Retinal pigment epithelial cell (primary cell): ENCODE measurements at places on chromosomes 5 and 9.

DNA sequence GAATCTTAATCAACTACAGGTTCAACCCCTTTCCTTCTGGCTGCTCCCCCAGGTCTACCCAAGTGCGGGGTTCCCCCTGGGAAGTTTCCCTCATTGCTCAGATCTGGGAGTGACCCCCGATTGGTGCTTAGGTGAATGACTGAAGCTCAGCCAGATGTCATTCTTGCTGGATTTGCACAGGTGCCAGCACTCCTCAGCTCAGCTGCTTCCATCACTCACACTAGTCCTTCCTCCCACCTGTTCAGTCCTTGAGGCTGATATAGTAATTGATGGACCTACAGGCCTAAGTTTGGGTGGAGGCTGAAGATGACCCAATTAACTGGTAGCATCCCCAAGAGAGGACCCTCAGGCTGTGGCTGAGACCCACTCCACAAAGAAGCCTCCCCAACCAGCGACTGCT, 32.9 kb downstream of the PRLR start:
- no peak for DNase-seq

- DNase-seq = no peak
These were observed 59.1 kb downstream of the TNFSF15 start for GRCh38 chr9:114746591-114747346.

DNA sequence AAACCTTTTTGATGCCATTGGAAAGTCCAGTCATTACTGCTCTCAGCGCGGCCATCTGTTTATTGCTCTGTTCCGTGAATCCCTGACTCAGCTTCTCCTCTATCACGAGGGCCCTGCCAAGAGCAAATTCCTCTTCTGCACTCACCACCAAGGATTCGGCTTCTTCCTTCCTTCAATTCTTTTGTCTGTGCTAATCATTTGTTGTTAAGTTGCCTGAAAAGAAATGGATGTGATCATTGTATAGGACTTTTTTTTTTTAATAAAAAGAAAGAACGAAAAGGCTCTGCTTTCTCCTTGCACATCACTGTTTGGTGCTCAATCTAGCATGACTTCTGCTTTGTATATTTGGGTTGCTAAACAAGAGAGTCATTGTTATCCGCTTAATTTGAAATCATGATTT, 128.7 kb upstream of the PIK3R1 start:
- peak; percentile 24 for DNase-seq

DNA sequence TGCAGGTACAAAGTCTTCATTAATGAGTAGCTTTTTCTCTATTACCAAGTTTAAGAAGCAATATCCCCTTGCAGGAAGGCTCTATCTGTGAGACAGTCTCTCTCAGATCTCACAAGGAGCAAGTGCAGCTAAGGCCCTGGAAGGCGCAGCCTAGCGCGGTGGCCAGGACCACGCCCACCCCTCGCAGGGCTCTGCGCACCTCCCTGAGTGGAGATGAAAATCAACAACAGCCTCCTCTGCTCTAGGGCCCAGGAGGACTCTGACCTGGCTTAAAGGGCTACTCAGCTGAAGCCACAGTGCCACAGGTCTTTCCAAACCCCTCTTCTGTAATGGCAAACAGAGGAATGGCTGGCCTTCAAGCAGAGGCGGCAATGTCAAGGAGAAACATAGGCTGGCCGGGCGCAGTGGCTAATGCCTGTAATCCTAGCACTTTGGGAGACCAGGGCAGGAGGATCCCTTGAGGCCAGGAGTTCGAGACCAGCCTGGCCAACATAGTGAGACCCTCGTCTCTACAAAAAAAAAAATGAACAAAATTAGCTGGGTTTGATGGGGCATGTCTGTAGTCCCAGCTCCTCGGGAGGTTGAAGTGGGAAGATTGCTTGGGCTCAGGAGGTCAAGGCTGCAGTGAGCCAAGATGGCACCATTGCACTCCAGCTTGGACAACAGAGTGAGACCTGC, 11.9 kb downstream of the SEC16A start:
- no peak for DNase-seq

GRCh38 chr5:111229221-111229835, 5.1 kb downstream of the CAMK4 start:
- no peak for DNase-seq

DNA sequence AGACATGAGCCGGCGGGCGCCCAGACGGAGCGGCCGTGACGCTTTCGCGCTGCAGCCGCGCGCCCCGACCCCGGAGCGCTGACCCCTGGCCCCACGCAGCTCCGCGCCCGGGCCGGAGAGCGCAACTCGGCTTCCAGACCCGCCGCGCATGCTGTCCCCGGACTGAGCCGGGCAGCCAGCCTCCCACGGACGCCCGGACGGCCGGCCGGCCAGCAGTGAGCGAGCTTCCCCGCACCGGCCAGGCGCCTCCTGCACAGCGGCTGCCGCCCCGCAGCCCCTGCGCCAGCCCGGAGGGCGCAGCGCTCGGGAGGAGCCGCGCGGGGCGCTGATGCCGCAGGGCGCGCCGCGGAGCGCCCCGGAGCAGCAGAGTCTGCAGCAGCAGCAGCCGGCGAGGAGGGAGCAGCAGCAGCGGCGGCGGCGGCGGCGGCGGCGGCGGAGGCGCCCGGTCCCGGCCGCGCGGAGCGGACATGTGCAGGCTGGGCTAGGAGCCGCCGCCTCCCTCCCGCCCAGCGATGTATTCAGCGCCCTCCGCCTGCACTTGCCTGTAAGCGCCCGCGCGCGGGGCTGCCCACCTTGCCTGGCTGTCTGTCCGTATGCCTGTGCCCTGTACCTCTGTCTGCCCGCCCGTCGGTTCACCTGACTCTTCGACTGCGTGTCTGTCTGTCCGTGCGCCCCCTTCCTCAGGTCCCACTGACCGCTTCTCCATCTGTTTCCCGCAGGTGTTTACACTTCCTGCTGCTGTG, 412 bp downstream of the FGF18 start:
- no peak for DNase-seq

DNA sequence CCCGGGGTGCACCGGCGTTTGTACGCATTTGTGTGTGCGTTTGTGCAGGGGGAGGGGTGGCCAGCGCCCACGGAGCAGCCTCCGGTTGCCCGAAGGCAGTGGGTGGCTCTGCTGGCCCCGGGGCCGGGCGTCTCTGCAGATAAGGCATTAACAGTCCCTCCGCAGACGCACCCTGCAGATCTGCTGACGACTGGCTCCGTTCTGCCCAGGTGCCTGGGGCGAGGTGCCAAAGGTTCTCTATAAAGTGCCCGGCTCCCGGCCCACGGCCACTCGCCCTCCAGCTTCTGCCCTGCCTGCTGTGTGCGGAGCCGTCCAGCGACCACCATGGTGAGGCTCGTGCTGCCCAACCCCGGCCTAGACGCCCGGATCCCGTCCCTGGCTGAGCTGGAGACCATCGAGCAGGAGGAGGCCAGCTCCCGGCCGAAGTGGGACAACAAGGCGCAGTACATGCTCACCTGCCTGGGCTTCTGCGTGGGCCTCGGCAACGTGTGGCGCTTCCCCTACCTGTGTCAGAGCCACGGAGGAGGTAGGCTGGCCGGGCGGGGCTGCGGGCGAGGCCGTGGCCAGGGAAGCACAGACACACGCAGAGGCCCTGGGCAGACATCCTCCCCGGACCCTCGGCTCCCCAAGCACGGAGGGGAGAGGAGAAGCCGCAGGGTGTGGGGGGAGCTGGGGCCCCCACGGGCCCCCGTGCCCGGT, at the start of gene SLC6A19:
Gene SLC6A19 (plus strand): TSS at position 269 of the 699 bp plus-strand sequence. CDS start 56 bp downstream, at position 325.
- no peak for DNase-seq

DNA sequence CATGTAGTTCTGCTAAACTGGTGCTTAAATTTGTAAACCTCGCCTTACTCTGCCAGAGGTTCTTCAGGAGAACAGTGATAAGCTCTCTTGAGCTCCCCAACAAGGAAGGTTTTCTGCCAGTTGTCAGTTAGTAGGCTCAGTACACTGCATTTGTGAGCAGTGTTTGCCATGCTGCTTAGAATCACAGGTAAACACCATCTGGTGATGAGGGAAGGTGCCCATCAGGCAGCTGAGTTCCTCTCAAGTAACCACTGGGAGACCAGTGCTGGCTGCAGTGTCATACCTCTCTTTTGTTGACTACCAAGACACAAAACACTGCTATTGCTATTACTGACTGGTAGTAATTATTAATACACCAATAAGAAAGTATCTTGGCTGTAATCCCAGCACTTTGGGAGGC, 186.2 kb upstream of the OTULINL start:
- DNase-seq = no peak

DNA sequence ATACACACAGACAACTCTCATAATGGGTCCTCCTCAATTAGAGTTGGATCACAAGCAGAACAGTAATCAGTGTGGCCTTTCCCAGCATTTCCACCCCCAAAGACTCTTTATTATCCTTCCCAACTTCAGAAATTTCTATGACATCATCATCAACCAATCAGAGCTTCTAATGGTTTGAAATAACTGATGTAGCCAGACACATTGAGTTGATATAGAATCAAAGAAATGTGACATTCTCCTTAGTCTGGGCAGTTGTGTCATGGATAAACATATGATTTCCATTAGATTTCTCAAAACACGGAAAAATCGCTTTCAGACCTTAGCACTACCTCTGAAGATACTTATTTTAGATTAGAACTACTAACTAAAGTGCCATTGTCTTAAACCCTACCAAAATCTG, 75.7 kb upstream of the NFIB start:
- DNase-seq = no peak

GRCh38 chr5:32434221-32434620, 10.3 kb downstream of the ZFR start:
- no peak for DNase-seq

DNA sequence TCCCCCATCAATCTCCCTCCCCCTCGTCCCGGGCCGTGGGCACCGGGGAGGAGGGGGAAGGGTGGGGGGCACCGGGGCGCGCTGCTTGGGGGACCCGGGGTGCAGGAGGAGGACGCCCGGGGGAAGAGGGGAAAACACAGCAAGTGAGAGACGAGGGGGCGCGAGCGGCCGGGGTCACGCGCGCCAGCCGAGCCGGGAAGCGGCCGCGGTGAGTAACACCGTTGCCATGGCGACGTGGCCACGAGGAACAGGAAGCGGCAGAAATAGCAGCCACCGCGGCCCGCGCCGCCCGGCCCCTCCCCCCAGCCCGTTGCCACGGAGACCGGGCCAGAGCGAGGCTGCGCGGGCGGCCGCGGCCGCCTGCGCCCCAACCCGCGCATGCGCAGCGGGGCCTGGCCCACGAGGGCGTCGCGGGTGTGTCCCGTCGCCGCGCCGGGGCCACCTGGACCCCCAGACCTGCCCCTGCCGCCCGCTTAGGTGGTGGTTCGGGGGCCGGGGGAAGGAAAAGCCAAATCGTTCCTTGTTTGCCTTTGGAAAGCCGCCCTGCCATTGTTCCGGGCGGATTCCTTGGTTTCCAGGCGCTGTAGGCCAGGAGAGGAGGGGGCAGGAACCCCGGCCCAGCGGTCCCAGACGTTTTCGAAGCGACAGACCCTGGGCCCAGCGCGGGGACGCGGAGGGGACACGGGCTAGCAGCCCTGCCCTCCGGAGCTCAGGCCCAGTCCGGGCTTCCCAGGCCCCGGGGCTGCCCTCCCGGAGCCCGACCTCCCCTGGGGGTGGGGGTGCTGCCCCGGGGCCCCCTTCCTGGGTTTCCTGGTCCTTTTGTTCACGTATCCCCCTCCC, 207.1 kb downstream of the C9orf50 start:
- DNase-seq = peak; percentile 85

DNA sequence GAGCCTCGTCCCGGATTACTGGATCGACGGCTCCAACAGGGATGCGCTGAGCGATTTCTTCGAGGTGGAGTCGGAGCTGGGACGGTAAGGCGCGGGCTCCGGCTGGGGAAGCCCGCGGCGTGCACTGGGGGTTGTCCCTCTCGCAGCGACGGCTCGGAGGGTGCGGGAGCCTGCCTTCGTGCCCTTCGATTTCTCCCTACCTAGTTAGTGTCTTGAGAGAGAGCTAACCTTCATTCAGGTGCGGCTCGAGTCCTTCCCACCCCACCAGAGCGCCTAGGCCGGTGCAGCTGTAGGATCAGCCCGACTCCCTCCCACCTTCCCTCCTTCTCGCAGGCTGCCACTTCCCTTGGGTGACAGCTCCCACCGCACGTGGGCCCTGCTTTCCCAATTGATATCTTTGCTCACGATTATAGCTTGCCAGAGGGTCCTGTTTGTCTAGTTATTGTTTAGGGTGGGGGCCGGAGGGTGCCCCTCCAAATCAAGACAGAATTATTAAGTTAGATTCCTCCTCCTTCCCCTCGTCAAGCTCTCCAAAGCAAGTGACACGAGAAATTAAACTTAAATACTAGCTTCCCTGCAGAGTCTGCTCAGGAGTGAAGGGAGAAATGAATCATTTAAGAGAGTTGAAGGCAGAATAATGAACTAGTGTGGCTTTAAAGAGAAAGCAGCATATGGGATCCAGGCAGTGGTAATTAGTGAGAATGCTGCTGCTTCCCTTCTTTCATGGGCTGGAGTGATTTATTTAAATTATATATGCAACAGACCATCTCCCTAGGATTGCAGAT, 569 bp downstream of the CAMK4 start:
- DNase-seq = no peak

- no peak for DNase-seq
These were observed 26.1 kb downstream of the AP3B1 start for GRCh38 chr5:78268356-78268755.

DNA sequence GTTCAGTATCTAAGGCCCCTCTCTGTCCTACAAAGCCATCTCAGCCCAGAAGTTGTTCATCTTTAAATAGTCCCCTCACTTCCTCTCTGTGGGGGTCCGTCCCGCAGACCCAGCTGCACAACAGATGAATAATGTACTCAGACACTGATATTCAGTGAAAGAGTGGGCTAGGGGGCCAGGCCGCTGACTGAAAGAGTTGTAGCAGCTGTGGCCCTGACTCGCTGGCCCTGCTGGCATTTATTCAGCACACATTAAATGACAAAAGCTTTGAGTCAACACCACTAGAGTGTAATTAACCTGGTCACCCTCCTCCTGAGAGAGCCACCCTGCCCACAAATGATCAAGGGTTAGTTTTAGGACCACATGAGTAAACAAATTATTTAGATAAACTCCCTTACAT, 76.3 kb downstream of the MED10 start:
- no peak for DNase-seq

GRCh38 chr9:78664370-78664769, 367.4 kb downstream of the PSAT1 start:
- DNase-seq = no peak

GRCh38 chr5:10827571-10827970, 66.5 kb upstream of the DAP start:
- no peak for DNase-seq

GRCh38 chr9:83933790-83934189, 12.6 kb upstream of the KIF27 start:
- DNase-seq = no peak

DNA sequence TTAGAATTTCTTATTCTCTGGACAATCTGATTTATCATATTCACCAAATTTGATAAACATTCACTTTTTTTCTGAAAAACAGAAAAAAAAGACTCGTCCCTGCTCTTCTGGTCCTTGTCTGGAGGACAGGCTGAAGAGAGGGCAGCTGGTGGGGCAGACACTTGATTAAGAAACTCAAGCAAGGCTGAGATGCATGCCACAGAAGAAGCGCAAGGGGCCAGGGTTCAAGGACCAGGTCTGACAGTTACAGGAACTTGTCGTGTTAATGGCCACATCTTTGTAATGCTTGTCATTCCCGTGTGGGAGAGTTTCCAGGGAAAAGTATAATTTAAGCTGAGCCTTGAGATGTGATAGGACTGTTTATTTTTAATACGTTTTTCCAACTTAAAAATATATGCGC, 40.6 kb upstream of the SHB start:
- DNase-seq = no peak

GRCh38 chr9:76557674-76558225, 98.8 kb downstream of the GCNT1 start:
- DNase-seq = no peak
